CD4-positive, alpha-beta T cell (primary cell): ENCODE measurements at places on chromosomes 11 and 22.

- no peak for DNase-seq
Observed at GRCh38 chr22:36387709-36387958, 133 bp downstream of the MYH9 start.

DNA sequence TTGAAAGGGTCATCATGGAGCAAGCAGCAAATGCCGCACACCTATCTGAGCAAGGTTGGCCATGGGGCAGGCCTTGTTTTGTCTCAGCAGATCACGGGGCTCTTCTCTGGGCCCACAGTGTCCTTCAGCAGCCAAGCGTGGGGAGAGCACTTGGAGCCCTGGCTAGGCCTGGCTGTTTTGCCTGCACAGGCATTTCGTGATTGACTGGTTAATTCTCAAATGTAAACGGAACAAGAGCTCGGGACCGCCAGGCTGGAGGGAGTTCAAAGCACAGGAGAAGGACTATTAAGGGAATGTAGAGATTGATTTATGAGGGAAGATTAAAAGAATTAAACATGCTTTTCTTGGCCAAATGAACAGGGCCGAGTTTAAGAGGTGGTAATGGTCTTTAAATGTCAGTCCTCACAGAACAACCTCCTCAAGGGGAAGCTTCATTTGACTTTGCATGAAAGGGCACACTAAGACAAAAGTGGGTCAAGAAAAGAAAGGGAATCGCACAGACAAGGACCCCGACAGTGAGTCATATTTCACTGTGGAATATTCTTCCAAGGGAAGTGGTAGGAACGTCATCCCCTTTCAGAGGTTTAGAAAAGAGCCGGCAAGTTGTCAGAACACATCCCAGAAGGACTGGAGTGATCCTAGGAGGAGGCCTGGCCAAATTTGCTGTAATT is 20.7 kb downstream of the SPON1 start:
- DNase-seq = no peak

DNA sequence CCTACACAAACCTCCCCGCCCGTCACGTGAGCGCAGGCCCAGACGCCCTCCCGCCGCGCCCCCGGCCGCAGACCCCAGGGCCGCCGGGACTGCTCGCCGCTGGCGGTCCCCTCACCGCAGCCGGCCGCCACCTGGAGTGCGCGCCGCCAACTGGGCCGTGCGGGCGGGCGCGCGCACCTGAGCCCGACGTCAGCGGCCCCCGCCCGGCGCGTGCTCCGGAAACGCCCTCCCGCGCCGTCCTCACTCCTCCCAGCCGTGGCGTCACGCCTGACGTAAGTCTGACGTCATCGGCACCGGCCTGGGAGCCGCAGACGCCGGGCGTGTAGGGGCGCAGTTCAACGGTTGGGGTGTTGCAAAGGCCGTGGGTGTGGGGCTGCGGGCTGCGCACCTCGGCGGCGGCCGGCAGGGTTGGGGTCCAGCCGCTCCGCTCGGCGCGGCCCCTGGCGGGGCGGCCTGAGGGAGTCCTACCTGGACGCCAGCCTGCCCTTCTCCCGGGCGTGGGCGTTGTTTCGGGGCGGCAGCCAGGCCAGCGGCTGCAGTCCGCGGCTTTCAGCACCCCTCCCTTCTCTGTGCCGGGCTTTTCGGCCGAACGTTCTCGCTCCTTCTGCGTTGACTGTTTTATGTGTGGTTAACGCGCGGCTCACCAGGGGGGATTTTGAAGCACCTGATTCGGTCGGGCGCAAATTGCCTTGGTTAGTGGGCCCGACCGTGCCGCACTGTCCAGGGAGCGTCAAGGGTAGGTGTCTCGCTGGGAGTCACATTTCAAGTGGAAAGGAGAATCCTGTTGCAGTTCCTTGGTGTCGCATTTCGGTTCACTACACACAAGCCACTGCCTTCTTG is at the start of gene JOSD1:
Gene JOSD1 (minus strand): TSS at position 155 of the 840 bp plus-strand sequence. CDS start 956 bp downstream, outside the sequence.
- peak; percentile 99 for DNase-seq

DNA sequence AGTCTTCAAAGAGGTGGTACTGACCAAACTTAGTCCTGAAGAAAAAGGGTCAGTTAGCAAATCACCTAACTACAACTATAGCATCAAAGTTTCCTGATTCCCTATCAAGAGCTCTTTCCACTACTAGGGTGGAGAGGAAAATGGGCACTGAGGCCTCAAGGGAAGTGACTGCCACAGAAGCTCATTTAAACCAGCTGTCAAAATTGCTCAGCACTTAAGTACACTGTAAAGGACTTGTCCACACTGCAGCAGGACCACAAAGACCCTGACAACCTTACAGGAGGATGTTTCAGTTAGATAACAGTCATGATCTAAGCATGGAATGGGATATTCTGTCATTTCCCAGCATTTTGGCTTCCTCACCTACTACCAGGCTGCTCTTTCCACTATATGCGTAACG is 33.0 kb downstream of the FAM168A start:
- DNase-seq = no peak

GRCh38 chr22:39947220-39948216 is 12.7 kb upstream of the TMA7B start:
- no peak for DNase-seq

- no peak for DNase-seq
Observed at GRCh38 chr22:27317971-27318428, 483.6 kb downstream of the MN1 start.

- DNase-seq = no peak
Observed at GRCh38 chr11:114085965-114086793, 26.7 kb downstream of the ZBTB16 start.

DNA sequence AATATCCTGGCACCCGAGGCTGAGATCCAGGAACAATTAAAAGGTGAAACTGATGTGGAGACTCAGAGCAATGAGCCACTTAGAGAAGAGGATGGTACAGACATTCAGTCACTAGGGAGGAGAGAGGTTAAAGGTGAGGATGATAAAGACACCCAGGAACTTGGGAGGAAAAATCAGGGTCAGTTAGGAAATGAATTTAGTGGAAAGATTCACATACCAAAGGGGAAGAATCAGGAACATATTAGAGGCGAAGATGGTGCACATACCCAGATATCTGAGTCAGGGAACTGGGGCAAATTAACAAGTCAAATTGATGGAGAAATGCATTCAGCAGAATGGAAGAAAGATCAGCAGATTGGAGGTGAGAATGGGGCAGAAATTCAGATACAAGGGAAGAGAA is 4.1 kb upstream of the MEI1 start:
- DNase-seq = no peak

- DNase-seq = peak; percentile 64
Observed at GRCh38 chr11:2975594-2975993, 16.5 kb downstream of the NAP1L4 start.

GRCh38 chr11:96228473-96228891 is 114.5 kb downstream of the MAML2 start:
- no peak for DNase-seq

DNA sequence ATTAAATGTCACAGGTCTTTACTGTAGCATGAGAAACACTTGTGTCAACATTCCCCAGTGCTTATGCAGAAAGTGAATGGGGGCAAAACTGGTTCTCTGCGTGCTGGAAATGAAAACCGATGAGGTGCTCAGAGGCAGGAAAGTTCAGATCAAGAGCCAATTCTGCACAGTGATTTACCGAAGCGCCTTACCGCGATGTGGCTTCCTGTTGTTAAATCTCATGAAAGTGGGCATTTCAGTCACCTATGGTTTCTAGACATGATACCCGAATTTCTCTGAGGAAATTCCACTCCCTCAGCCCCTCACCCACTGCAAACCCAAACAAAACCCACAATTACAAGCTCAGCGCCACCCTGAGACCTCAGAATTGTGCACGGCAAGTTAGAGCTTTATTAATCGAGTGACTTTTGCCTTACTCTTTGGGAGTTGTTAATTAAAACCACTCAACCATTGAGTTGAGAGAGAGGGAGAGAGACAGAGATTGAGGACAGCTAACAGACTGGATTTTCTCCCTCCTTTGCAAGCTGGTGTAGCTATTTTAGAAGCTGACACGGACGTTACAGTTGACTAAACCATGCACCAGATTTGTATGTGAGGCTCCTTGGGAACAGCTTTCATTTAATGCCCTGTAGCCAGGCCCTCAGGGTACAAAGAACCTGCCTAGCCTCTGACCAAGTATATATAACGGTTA is 196.4 kb downstream of the DBX1 start:
- peak; percentile 22 for DNase-seq

DNA sequence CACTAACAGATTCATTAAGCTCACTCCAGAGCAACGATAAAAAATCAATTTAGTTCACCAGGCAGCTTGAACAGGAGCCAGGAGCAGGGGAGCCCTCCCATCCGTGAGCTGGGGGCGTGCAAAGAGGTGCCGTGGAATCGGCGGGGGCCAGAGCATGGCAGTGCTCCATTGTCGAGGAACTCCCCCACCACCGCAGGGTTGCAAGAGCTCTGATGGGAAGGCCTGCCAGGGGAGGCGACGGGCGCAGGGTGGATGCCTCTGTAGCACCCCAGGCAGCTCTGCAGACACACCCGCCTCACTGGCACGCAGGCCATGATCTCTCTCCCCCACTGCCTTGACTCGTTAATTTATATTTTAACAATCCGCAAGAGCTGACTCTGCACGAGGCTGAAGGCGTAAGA is 433.2 kb downstream of the MIAT start:
- DNase-seq = no peak

- DNase-seq = no peak
Observed at GRCh38 chr11:86386283-86386682, 11.6 kb downstream of the CCDC81 start.

GRCh38 chr11:6799402-6799801 is at the start of gene OR6A2:
TSS of gene OR6A2 (minus strand) at chr11:6799689. CDS start at chr11:6795708, 3,981 bp downstream.
- no peak for DNase-seq

GRCh38 chr11:72998676-72999075 is 143.4 kb downstream of the FCHSD2 start:
- no peak for DNase-seq
